Dermis microvascular lymphatic vessel endothelial cell (primary cell): ENCODE measurements at places on chromosomes 4 and X. TPM values are rescaled to one million over a fixed set of nuclear protein-coding genes. Genes with fewer than 3 reads are reported as not detected.

- DNase-seq = no peak
Observed at GRCh38 chrX:19389227-19389845, 45.6 kb downstream of the PDHA1 start.

GRCh38 chrX:46953597-46953996 is 41.4 kb downstream of the JADE3 start:
- peak; percentile 57 for DNase-seq

The L1CAM gene
- total RNA-seq = 0.13 TPM in 2 replicates

The GUCY2F gene
- total RNA-seq = not detected in 2 replicates

The TLL1 gene
- 16.2 and 31.0 TPM in 2 replicates for total RNA-seq

- DNase-seq = no peak
Observed at GRCh38 chr4:82773057-82773456, 25.5 kb downstream of the SCD5 start.

The SETD7 gene
- total RNA-seq = 44.4 and 51.1 TPM in 2 replicates

- DNase-seq = no peak
Observed at GRCh38 chr4:176814770-176815169, 22.0 kb upstream of the VEGFC start.

DNA sequence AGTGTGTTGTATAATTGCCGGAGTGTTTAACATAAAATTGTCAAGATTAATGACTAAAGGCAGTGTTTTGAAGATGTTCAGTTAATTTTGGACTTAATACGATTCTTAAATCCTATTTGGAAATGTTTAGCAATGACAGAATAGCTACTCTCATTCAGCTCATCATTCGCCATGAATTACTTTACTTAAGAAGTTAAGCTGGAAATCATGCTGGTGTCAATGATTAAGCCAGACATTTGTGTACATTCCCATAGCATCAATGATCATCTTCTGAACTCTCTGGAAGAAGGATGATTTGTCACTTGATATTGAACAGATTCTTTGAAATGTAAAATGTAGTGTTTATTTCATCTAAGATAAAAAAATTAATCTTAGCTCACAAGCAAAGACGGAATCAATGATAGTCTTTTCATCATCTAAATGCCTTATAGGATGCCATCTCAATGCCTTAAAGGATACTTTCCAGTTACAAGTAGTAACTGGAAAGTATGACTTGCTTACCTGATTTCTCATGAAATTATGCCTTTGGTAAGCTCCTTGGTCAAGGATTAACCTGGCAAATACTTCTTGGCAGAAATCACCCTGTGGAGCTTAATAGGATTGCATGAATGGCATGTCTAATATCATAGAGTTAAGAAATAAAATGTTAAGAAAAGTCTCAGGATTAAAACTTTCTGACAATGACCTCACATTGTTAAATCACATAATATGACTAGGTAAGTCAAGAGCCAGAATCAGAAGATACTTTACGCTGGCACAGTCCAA is 515.5 kb upstream of the AGA start:
- no peak for DNase-seq

DNA sequence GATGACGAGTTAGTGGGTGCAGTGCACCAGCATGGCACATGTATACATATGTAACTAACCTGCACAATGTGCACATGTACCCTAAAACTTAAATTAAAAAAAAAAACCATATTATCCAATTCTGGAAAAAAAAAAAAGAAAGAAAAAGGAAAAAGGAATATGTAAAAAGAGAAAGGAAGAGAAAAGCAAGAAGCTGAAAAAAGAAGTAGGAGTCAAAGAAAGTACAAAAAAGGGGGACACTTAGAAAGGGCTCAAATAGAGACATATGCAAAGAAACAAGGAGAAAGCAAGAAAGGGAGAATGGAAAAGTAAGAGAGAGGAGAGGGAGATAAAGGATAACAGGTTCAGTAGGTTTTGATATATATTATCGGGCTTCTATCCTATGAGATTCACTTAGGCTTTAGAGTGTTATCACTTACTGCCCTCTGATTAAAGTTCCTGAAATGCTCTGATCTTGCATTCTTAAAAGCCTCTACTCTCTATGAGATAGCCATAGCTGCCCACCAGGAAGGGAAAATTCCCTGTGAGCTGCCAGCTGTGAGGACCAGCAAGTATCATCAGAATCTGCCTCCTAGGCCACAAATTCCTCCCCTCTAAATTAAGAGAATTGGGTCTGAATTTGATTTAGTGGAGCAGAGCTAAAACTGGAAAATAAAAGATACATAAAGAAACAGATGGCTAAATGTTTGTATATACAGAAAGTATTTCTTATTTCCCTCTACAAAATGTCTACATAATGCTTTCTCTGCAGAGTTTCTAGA is 95.2 kb downstream of the AMMECR1 start:
- DNase-seq = no peak

- DNase-seq = no peak
Observed at GRCh38 chrX:131441033-131441432, 102.8 kb upstream of the OR13H1 start.

The PI4K2B gene
- total RNA-seq = 19.7 and 24.4 TPM in 2 replicates

DNA sequence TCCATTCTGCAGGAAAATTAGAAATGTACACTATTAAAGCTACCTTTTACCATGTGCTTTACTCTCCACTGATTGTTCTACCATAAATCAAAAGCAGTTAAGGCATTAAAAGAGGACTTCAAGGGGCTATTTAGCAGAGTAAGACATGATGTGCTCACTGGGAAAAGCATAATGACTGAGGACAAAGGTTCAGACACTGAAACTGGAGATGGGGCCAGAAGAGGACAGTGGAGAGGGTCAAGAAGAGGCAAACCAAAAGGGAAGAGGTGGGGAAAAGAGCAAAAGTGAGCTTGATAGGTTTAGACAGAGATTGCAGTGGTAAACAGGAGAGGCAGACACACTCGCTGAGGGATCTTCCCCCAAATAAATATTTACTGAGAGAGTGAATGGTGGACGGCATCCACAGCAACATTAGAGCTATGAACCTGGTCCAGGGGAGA is 23.8 kb downstream of the SH3RF1 start:
- DNase-seq = no peak

The FABP2 gene
- total RNA-seq = not detected in 2 replicates
